ENCODE measurements at places on chromosomes 4 and X.

GRCh38 chrX:152958524-152959465 lies 35.1 kb downstream of the PNMA5 start:
- peak; percentile 92 for DNase-seq

GRCh38 chr4:13541720-13542576 lies 2.4 kb downstream of the NKX3-2 start:
- DNase-seq: peak; percentile 4

DNA sequence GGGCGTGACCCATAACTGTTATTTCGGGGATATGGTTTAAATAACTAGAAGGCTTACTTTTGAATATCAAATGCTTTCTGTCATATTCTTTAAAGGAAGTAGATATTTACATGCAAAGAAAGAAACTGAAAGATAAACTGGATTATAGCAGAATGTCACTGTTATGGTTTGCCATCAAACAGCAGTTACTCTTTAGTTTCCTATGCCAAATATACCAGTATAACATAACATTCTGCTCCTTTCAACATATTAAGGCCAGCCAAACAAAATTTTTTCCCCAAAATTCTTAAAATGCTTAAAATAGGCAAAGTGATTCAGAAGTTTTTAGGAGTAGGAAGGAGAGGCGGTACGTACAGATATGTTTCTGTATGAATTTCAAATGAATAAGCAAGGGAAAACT lies 27.0 kb downstream of the KDM6A start:
- DNase-seq: no peak

DNA sequence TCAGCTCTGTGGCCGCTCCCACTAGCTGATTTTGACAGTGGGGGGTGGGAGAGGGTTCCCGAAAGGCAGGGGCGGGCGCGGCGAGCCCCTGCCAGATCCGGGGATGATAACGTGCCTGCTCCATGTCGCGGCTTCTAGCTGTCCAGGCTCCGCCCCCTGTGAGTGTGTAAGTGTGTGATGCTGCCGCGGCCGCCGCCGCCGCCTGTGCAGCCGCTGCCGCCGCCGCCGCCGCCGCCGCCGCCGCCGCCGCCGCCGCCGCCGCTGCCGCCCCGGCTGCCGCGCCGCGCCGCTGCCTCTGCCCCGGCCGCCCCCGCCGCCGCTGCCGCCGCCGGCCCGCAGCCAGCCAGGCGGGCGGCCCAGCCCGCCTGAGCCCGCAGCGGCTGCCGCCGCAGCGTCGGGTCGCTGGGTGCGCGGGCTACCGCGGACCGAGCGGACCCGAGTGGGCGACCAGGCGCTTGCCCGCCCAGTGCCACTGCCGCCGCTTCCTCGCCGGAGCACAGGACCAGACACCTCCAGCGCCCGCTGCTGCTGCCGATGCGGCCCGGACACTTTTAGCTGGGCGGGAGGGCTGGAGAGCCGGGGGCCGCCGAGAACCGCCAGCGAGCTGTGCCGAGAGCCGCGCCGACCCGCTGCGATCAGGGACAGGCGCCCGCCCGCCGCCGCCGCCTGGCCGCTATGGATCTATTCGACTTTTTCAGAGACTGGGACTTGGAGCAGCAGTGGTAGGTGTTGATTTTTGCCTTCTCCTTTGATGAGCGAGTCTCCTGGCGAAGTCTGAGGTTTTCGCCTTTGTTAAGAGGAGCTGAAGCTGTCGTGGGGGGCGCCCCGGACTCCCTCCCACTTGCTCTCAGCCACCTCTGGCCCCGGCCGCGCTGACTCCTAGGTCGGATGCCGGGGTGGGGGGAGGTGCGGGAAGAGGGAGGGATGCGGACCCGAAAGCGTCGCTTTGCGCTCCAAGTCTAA lies at the start of gene AFF2:
Gene AFF2, plus strand, starts transcription at position 195 of the 963 bp plus-strand sequence. Its CDS starts 481 bp downstream, at position 676.
- peak; percentile 29 for DNase-seq

GRCh38 chr4:113040793-113041192 lies 8.7 kb upstream of the ANK2 start:
- DNase-seq: no peak

GRCh38 chrX:13661735-13662288 lies 8.9 kb downstream of the TCEANC start:
- no peak for DNase-seq

GRCh38 chr4:140679576-140679975 lies 76.6 kb downstream of the TBC1D9 start:
- DNase-seq: no peak

DNA sequence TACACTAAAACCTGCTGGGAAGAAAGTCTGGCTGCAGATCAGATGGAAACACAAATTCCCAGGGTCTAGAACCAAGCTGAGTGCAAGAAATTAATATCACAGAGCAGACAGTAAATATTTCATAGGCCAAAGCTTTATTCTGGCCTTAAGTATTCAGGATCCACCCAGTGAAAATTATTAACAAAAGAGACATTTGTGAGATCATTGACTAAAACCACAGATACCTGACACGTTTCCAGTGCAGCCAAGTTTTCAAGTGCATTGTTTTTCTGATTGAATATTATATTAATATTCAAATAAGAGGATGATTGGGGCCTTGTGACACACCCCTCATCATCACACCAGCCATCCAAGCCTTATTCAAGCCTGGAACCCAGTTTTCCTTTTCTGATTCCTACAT lies 10.3 kb downstream of the ELOVL6 start:
- DNase-seq: no peak

DNA sequence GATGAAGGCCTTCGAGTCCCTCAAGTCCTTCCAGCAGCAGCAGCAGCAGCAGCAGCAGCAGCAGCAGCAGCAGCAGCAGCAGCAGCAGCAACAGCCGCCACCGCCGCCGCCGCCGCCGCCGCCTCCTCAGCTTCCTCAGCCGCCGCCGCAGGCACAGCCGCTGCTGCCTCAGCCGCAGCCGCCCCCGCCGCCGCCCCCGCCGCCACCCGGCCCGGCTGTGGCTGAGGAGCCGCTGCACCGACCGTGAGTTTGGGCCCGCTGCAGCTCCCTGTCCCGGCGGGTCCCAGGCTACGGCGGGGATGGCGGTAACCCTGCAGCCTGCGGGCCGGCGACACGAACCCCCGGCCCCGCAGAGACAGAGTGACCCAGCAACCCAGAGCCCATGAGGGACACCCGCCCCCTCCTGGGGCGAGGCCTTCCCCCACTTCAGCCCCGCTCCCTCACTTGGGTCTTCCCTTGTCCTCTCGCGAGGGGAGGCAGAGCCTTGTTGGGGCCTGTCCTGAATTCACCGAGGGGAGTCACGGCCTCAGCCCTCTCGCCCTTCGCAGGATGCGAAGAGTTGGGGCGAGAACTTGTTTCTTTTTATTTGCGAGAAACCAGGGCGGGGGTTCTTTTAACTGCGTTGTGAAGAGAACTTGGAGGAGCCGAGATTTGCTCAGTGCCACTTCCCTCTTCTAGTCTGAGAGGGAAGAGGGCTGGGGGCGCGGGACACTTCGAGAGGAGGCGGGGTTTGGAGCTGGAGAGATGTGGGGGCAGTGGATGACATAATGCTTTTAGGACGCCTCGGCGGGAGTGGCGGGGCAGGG lies 568 bp downstream of the HTT start:
- peak; percentile 14 for DNase-seq

DNA sequence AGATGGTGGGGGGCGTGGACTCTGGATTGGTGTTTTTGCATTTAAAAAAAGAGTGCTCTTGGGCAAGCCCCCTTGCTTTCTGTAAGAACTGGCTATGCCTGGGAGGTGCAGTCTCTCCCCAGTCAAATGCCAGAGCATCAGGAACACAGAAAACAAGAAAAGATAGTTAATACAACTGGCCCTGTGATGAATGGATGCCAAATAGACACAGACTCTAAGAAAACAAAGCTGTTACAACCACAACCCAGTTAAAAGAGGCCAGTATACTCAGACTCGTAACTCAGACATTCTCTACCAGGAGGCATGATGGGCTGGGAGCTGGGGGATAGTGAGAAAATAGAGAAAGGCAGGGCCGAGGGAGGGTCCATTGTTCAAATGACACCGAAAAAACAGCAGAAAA lies 32.5 kb upstream of the C1QTNF7 start:
- DNase-seq: no peak

GRCh38 chr4:85783483-85783882 lies 308.5 kb downstream of the ARHGAP24 start:
- DNase-seq: no peak

- DNase-seq: no peak
Measured at GRCh38 chr4:6665320-6665654, 24.8 kb downstream of the MRFAP1 start.

- DNase-seq: no peak
Measured at GRCh38 chr4:169068423-169068822, 58.4 kb upstream of the CBR4 start.

GRCh38 chrX:80578517-80579105 lies 158.4 kb downstream of the TENT5D start:
- no peak for DNase-seq

DNA sequence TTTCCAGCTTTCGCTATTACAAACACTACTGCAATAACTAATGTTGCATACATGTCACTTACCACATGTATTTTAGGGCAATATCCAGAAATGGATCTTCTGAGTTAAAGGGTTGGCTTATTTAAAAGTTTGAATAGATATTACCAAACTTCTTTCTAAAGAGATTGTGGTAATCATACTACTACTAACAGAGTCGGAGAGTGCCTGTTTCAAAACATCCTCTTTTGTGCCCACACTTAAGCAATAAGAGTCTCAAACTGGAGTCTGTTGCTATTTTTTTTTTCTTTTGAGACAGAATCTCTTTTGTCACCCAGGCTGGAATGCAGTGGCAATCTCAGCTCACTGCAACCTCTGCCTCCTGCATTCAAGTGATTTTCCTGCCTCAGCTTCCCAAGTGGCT lies 35.8 kb downstream of the FGFBP1 start:
- no peak for DNase-seq

GRCh38 chr4:83261307-83261706 lies 23.3 kb downstream of the COQ2 start:
- DNase-seq: no peak

- DNase-seq: no peak
Measured at GRCh38 chr4:94540476-94540875, 88.7 kb downstream of the PDLIM5 start.

DNA sequence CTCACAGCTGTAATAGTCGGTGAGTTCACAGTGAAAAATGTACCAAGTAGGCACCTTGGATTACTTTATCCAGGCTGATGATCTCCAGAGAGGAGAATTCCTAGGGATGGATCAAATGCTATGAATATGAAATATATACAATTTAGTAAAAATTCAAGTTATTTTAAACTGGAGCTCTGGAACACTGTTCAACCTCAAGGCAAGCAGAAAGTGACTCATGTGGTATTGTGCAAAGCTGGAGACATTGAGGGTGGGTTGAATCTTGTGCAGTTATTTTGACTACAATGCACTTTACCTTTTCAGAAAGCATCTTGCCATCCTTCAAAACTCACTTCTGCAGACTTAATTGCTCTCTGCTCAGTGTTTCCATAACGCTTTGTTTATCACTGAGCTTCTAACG lies 43.4 kb downstream of the OSTC start:
- no peak for DNase-seq

- DNase-seq: no peak
Measured at GRCh38 chr4:119010909-119011606, 122.4 kb downstream of the SYNPO2 start.

GRCh38 chr4:86223472-86223871 lies 136.4 kb downstream of the MAPK10 start:
- DNase-seq: no peak

- no peak for DNase-seq
Measured at GRCh38 chrX:14776901-14777300, 96.0 kb downstream of the FANCB start.

DNA sequence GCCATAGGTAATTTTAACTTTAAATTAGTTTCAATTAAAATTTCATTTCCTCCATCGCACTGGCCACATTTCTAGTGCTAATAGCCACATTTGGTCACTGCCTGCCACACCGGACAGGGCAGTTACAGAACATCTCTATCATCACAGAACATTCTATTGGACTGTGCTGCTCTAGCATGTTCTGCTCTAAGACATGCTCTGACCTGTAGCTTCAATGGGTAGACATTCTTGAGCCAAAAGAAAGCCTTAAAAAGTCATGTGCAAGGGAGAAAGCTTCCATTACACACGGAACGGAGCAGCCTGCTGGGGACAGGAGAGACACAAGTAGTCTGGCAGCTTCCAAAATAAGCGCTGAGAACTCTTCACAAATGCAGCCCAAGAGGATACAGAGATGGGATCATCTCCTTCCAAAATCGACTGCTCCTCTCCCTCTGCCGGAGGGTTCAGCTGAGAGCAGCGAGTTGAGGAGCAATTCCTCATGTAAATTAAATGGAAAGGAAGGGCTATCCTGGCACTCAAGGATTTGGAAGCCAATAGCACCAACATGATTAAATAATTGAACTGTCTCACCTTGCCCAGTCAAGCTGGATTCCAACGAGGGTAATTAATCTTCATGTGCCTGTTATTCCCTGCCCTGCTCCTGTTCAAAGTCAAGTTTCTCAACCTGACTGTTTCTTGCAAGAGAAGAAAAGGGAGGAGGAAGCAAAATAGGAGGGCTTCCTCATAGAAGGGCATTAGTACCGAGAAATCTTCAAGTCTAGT lies 336.4 kb upstream of the NOCT start:
- DNase-seq: no peak

DNA sequence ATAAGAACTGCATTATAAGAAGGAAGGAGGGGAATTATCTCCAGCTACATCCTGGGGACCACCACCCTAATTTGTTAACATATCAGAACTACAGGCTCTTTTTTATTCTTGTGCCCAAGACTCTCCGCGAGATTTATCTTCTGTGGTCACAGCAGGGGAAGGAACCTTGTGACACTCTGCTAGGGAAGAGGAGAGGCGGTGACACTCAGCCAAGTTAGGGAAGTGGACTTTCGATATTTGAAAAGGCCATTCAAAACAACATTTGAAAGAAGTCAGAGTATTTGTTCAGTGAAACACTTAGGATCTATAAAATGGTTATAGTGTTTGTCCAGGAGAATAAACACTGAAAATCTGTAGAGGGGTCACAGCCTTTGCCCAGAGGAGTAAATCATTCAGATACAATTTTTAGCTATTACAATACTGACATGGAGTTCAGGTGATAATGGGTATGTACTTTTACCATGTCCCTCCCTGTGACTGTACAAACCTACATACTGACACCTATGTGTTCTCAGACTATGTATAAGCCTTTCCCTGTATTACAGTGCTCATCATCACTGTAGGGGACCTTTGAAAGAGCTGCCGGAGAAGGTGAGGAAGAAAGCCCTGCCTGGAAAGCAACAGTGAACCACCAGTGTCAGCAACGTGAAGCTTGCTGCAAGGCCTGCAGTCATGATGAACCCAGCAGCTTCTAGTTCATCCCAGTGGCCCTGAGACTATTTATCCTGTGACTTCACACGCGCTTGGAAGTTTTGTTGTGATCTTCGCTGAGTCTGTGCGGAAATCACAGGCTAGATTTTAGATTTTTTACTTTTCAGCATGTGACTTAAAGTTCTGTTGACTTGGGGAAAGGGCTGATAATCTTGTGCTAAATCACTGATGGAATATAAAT lies 8.5 kb upstream of the PTTG2 start:
- no peak for DNase-seq

- DNase-seq: no peak
Measured at GRCh38 chr4:39335566-39335965, 30.6 kb downstream of the RFC1 start.

GRCh38 chr4:10721616-10722015 lies 37.0 kb upstream of the CLNK start:
- no peak for DNase-seq

Data from CD4-positive, alpha-beta T cell treated with Interleukin-4 for 4 hours (primary cell).